ENCODE measurements at places on chromosomes 4 and X.

DNA sequence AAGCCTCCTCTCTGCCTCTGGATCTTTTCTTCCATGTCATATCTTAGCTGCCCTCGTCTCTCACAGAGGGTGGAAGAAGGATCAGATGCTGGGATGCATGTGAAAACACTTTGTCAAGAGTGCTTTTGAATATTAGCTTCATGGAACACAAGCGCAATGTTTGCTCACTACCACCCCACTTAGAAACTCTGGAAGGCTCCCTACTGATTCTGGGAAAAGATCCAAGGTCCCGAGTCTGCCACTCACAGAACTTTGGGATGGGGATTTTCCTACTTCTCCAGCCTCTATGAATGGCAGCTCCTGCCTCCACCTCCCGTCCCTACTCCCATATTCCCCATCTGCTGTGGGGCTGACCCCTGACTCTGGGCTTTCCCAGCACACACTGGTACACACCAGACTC is 40.2 kb upstream of the CRMP1 start:
- DNase-seq = no peak

- DNase-seq = no peak
Measured at GRCh38 chrX:150094375-150094774, 156.1 kb upstream of the EOLA2 start.

GRCh38 chr4:183249854-183250253 is 70.2 kb downstream of the CLDN22 start:
- DNase-seq = no peak

DNA sequence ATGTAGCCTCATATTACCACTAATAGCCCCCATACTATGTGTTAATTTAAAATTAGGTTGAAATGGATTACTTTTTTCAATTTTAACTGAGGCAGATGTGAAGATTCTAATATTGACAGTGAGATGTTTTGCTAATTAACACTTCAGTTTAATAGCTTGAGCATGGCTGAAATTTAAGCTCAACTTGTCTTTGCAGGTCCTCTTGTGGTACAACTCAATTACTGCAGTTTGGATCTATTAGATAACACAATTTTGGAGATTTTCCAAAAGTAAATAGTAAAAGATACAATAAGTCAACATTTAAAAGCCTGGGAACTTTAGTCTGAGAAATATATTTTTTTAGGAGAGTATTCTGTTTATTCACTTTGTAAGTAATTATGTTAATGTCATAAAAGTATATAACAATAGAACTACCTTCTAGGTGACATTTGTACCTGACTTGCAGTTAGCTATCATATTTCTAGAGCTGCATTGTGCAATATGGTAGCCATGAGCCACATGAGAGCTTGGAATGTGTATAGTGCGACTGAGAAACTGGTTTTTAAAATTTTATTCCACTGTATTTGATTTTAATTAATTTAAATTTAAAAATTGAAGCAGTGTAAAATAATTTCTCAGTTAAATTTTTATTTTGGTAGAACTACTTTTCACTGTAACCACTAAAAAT is 73.1 kb upstream of the FMR1 start:
- no peak for DNase-seq

GRCh38 chr4:151646322-151646721 is 114.5 kb downstream of the GATB start:
- no peak for DNase-seq

DNA sequence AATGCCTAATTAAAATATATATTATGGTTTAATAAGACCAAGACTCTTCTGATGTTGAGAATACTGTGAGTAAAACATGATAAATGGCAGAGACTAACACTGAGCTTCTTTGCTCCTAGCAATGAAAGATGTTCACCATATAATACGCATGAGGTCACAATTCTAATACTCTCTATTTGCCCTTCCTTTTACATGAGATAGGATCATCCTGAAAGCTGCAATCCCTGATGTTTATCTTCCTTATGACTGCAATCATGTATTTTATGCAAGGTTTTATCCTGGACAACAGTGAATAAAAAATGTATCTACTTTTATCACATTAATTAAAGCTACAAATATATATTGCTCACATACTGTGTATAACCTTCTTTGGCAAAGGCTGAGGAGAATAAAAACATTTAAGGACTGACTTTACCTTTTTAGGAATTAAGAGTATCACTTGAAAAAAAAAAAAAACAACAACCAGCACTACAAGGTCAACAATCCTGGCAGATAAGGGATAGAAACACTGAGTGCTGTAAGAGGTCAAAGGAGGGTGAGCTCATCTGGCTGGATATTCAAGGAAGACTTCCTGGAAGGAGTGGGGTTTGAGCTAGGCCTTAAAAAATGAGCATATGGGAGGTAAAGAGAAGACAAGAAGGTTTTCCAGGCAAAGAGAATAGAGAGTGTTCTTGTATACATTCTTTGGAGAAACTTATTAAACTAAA is 99.9 kb downstream of the AREG start:
- no peak for DNase-seq

DNA sequence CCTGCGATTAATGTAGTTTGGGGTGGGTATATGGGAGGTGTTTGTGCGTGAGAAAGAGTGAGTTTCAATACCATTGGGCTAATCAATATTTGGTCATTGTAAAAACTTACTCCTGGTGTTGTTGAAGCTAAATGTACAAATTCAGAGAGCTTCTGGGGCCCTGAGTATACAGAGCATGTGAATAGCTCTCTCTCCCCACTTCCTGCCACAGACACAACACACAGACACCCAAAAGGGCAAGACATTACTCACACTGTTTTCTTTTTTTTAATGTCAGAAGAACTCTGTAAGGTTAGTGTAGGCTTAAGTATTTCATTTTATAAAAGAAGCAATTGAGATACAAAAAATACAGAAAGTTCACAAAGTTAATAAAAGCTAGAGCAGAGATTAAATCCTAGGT is 151.3 kb upstream of the KCNIP4 start:
- no peak for DNase-seq
